ENCODE measurements at places on chromosomes 6 and 20.

DNA sequence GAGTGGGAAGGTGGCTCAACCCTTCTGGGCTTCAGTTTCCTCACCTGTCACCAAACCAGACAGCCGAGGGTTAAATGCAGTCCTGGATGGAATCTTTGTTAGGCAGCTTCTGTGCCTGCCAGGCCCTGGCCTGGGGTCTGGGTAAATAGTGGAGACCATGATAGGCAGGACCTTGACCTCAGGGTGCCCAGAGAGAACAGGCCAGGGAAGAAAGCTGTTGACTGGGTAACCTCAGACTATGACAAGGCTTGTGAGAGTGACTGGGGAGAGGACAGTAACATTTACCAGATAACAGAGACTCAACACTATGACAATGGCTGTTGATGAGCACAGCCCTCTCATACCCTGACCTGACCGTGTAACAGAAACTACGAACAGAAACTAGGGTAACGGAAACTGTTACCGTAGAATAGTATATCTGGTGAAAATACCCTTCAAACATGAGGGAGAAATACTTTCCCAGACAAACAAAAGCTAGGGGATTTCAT, 218.3 kb downstream of the PREX1 start:
- DNase-seq: no peak

DNA sequence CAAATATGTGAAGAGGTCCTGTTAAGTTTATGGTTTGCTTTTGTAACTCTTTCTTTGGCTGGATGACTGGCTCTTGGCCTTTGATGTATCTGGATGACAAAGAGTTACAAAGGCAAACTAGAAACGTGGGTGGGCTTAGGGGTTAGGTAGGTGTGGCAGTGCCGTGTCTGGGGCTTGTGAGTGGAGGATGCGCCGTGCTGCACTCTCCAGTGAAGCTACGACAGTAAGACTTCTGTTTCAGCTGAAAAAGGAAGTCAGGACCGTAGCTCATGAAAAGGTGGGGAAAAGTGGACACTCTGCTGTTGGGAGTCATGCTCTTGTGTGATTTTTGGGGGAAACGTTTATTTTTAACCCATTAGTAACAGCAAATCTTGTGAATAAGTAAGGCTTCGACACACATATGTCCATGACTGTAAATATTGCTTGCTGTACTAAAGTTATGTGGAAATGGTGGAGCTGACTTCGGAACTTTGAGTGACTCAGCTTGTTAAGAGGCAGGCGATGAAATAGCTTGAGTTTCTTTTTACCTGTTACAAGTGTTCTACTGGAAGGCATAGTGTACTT, 45.6 kb downstream of the DUSP22 start:
- DNase-seq: no peak

DNA sequence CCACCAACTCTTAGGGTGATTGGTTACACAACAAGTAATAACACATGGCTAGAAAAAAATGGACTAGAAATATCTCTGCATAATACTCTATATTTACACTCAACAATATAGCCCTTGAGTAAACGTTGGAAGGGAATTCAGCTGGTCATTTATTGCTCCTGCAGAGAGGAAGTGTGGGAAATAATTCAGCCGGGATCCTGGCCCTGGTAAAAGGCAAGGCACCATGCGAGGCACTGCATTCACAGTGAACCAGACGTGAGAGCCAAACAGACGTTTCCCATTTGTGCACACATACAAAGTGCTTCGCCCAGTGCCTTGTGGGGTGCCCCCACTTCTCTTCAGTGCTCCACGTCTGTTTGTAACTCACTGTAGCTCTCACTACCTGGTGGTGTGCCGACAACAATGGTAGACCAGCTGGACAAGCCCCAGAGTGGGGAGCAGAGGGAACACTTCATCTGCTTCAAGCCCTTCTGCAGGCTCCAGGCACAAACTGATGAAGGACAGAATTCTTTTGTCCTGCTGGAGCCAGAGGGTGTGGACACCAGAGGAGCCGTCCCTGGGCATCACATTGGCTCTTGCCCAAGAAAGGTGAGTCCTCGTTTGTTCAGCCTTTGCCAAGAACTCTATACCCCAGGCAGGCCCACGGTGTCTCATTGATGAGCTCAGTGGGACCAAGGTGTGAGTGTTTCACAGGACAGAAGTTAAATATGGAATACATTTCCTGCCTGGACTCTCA, 18.8 kb downstream of the SYNDIG1 start:
- no peak for DNase-seq

DNA sequence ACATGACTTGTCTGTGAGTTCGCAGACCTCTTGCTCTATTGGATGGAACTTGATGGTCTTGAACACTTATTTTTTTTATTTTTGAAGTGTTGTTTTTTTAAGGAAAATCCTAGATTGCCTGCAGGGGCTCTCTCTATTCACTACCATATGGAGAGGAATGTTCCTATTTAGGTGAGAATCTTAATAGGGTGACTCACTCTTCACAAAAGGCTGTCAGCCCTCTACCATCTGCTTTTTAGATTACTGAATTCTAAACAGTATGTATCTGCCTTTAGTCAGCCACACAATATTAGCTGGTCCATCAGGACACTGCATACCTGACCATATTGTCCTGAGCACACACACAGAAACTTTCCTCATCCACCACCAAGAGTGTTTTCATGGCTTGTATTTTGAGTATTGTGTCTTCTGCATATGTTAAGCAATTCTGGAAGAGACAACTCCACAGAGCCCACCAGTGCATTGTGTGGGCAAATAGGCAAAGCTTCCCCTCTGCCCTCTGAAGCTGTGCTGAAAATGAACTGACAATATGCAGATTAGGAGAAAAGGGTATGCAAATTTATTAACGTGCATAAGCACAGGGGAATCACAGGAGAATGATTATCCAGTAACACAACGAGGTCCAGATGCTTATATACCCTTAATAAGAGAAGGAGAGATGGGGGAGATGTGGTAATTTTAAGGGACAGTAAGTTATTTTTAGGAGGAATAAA, 6.6 kb upstream of the BTBD9 start:
- no peak for DNase-seq

DNA sequence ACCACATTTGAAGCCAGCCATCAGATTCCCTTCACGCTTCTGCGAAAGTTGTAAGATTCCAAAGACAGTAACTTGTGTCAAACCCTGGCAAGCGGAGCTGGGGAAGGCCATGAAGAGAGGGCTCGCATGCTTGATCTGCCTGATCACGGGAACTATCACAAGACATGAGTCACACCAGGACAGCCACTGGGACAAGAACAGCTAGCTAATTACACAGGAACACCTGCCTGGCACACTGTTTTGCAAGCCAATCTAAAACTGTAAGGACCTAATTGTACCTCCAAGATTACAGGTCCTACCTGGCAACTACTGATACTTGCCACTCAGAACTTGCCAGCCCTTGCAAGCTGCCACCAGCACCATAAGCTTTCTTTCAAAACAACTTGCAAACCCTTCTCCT, 289.3 kb downstream of the KIF16B start:
- DNase-seq: no peak

DNA sequence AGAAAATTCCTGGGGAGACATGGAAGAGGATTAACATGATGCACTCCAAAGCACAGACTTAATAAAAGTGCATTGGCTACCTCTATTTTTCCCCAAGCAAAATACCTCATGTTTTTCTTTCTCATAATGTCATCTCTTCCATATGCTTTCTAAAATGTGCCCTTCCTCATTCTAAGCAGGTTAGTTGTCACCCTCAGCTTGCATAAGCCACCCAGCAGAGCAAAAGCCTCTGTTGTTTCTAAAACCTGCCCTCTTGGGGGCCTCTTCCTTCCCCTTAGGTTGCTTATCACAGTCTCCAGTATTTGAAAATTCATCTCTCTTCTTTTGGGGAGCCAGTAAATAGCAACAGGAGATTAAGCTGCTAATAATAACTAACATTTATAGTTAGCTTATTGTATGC, 183.6 kb upstream of the FLRT3 start:
- no peak for DNase-seq

DNA sequence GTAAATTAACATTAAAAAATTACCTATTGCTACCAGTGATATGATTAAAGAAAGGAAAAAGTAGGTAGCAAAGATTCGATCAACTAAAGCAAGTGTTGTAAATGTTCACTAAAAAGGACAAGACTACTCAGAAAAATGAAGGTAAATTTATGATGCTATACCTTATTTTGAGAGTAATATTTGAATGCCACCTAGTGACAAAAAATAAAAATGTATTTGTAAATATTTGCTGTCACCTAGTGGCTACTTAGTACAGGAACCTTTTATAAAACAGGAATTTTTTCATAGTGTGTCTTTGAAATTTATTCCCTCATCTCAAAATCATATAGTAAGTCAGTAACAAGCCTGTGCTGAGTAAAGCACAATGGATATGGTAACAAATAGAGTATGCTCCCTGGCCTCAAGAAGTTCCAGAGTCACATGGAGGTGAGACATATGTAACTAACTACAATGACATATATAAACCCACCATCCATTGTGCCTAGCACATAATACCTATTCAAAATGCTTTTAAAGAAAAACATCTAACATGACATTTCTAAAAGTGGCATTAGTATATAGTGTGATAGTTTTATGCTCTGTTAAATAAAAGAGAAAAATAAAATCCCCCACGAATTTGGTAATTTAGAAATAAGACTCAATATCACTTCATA, 193.1 kb upstream of the SIM1 start:
- DNase-seq: no peak

GRCh38 chr6:133085471-133085870, 155.7 kb upstream of the EYA4 start:
- no peak for DNase-seq

DNA sequence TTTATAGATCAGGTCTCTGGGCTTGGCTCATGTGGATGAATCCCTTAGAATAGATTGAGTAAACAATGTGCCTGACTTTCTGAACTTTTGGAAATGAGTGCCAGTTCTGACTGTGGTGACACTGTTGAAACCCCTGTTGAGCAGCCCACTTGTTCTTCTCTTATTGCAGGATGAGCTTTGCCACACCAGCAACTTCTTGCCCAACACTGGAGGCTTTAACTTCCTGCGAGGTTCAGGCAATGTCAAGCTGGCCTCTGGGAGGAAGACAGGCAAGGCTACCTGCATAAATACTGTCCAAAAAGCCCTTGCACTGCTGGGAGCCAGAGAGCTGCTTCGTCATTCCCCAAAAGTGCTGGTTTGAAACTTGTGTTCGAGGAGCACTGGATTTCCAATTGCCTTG, 32.8 kb upstream of the SMIM8 start:
- DNase-seq: no peak

DNA sequence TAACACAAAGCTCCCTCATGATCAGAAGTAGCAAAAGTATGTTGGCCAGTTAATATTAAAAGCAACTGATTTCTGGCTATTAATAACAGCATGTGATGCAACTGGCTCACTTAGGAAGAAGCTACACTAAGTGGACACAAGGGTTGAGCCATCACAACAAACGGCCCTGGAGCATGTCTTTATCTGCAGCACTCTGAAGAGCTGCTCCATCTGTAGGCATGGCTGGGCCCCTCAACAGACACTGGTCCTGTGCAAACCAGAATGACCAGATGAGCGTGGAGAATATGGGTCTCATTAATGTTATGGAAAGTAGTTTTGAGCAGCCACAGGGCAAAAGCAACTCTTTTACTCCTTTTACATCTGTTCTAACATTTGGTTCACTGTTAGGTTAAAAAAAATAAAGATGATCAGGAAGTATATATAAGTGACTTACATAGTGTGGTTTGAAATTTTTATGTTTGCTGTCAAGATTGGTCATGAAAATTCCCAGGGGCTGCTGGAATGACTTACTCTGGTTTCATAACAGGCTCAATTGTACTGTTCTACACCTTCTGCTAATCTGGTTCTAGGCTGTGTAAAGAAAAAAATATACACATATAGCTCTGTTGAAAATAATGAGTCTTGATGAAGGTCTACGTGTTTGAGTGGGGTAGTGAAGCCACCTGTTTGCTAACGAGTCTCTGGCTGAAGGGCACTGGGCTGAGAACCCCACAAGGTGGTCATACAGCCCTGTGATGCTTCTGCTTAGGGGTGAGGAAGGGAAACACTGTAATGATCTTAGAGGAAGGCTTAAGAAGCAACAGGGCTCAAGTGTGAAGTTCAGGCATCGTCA, 58.1 kb downstream of the INSM1 start:
- DNase-seq: no peak

DNA sequence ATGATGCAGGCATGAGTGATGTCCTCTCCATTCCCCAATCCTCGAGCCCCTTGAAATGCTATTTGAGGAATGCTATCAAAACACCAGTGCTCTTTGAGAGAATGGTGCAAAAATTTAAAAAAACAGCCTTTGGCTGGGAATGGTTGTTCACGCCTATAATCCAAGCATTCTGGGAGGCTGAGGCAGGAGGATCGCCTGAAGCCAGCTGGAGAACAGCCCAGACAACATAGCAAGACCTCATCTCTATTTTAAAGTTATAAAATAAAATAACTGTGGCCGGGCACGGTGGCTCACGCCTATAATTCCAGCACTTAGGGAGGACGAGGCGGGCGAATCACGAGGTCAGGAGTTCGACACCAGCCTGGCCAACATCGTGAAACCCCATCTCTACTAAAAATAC, 4.2 kb upstream of the VARS1 start:
- no peak for DNase-seq

DNA sequence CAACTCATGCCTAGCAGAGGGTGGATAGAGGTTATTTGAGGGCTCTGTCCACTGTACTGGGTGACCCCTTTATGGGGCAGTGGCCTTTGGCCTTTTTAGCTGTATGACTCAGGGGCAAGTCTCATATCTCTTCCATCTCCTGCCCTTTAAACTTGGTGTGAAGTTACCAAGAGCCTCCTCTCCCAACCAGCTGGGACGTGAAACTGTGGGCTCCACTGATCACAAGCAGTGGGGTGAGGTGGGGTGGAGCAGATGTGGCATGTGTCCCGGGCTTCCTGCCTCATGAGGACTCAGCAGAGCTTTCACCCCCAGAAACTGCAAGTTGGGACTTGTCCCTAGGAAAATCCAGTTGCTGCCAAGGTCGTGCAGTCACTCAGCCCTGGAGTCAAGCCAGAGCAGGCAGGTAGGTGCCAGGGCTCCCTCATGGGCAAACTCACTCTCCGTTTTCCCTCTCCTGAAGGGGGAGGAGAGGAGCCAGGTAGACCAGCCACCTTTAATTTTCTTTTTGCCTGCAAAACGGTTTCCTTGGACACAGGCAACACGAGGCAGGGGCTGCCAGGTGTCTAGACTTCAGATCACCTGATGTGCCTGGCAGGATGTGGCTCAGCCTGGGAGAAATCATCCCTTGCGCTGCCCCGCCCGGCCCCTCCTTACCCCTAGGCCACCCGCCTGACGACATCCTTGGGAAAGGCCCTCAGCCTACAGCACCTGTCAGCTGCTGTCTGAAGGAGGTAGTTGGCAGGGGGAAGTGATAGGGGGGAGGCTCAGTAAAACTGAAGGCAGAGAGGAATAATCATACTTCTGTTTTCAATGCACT, 4.0 kb downstream of the CDKN1A start:
- peak; percentile 58 for DNase-seq

- DNase-seq: no peak
Observed at GRCh38 chr6:73644030-73644429, 9.8 kb downstream of the SLC17A5 start.

GRCh38 chr6:15961635-15962448, 167.0 kb upstream of the MYLIP start:
- DNase-seq: no peak

Data from activated T-helper 9 cell treated with anti-CD3 and anti-CD28 coated beads, Interleukin-2, amount 50 U/mL, for 16 hours (primary cell).